Stimulated activated naive CD4-positive, alpha-beta T cell (primary cell): ENCODE measurements at places on chromosomes 1 and 21.

DNA sequence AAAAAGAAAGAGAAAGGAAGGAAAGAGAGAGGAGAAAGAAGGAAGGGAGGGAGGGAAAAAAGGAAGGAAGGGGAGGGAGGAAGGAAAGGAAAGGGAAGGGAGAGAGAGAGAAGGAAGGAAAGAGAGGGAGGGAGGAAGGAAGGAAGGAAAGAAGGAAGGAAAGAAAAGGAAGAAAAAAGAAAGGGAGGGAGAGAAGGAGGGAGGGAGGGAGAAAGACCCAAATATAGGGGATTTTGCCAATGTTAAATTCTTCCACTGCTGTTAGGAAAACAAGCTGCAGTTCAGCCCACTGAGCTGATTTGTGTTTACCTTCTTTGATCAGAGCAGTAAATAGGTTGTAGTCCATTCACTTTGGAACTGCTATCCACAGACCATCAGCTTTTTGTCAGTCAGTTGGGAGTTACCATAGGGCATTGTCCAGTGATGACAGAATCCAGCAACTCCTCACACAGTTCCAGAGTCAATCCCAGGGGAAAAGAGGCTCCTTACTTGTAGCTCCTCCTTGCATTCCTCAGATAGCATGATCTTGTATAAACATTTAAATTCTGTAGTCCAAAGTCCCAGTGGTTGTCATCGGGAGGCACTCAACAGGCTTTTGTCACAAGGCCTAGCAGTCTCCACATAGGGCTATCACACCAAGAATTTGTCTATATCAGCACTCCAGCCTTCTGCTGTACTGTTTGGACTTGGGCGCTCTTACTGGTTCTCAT is 13.5 kb upstream of the PPP1R8 start:
- no peak for DNase-seq

GRCh38 chr1:212179394-212180076 is 105.7 kb upstream of the PPP2R5A start:
- DNase-seq: no peak

DNA sequence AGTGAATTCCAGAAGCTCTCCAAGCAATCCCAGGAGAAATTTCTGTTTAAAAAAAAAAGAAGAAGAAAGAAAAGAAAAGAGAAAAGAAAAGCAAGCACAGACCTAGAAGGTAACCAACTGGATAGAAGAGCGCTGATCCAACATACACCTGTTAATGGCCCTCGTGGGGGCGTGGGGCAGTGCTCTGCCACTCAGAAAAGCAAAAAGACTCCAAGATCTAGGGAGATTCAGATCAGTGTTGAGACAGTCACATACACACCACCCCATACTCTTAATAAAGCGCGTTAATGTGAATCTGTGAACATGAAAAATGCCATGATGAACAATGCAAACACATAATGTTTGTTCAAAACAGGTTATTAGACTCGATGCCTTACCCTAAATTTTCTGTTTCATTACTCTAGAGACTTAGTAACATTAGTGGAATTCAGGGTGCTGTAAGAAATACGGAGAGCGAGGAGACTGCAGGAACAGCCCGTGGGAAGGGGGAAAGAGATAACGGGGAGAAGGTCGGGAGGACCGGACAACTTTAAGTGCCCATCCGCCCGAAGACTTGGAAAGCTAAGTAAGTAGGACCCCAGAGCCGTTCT is 406 bp downstream of the NME7 start:
- DNase-seq: no peak

DNA sequence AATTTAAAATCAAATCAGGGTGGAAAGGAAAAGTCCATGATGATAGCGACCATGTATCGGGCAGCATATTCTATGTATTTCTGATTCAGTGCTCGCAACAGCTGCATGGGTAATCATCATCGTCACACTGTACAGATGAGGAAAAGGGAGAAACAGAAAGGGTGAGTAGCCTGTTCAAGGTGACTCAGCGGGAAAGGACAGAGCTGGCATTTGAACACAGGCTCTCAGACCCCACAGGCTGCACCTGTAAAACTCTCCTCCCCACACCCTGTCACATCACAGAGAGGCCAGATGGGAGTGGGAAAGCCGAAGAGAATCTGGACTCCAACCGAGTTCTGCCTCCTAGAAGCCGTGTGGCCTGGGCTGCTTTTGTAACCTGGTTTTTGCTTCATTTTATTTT is 14.0 kb downstream of the RUNX1 start:
- DNase-seq: no peak

DNA sequence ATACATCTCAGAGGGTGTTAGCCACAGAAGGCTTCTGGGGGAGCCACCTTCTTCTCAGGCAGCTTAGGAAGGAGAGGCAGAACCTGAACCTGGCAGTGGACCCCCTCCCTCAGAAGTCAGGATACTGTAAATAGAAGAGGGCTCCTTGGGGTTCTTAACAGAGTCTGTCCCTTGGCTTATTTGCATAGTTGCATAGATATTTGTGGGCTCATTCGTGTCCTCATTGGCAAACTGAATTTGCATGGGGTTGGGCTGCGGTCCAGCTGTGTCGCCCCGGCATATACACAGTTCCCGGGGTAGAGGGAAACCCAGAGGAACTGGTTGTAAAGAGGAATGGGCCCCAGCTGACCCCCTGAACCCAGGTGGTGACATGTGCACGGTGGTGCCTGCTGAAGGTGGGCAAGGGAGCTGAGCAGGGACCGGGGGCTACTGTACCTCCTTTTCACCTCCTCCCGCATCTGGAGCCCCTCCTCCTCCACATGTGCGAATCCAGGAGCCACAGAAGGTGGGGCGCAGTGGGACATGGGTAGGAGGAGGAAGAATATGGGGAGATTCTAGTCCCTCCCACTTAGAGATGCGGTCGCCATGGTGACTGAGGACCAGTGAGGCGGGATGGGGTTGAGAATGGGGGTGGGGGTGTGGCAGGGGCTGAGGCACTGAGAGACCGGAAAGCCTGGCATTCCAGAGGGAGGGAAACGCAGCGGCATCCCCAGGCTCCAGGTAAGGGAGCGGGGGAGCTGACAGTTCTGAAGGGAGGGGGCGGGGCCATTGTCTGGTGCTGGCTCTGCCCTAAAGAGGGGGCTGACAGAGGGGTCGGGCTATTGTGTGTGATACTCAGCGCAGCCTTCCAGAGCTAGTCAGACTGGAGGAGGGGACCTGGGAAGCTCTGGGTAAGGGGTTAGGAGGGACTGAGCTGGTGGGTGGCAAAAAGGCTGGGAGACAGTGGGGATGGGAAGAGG is 3.7 kb upstream of the SEMA4A start:
- DNase-seq: no peak
